ENCODE measurements at places on chromosomes 12 and 14. TPM values are rescaled to one million over a fixed set of nuclear protein-coding genes. Genes with fewer than 3 reads are reported as not detected.

The ACRBP gene
- polyA plus RNA-seq: not detected

The ACOT6 gene
- polyA plus RNA-seq: not detected

The RNASE2 gene
- polyA plus RNA-seq: 0.29 TPM

The KRT8 gene
- polyA plus RNA-seq: not detected

The CLEC2A gene
- polyA plus RNA-seq: not detected

The KRT74 gene
- not detected for polyA plus RNA-seq

The FOXA1 gene
- polyA plus RNA-seq: not detected

The HOXC6 gene
- not detected for polyA plus RNA-seq

The ADAM21 gene
- not detected for polyA plus RNA-seq

The SRGAP1 gene
- 0.07 TPM for polyA plus RNA-seq

The GLT8D2 gene
- polyA plus RNA-seq: not detected

The IL31 gene
- not detected for polyA plus RNA-seq

The CCDC60 gene
- not detected for polyA plus RNA-seq

The RTN1 gene
- polyA plus RNA-seq: not detected

The CISTR gene
- polyA plus RNA-seq: not detected

The PWP1 gene
- 78.3 TPM for polyA plus RNA-seq

The RNASE7 gene
- not detected for polyA plus RNA-seq
